ENCODE measurements at places on chromosomes 12 and 14.
A peak's percentile ranks its signal among the peaks of the same experiment; 100 is the strongest.

DNA sequence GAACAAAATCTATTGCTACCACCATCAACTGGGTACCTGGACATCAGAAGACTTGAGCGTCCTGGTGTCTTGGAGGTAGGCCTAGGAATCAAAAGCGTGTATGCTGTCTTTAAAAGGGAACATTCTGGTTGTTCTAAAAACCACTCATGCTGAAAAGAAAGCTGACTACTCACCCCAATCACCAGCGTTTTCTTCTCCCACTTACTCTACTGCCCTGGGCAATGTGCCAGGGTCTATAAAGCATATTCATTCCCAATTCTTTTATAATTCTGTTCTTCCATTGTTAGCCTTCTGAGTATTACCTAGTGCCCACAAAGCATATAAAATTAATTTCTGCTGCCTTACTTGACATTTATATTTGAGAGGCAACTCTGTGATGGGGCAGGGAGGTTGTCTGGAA lies 133.4 kb downstream of the KCNA5 start:
- no peak for DNase-seq

- DNase-seq = no peak
Observed at GRCh38 chr12:111519083-111519482, 80.0 kb downstream of the ATXN2 start.

DNA sequence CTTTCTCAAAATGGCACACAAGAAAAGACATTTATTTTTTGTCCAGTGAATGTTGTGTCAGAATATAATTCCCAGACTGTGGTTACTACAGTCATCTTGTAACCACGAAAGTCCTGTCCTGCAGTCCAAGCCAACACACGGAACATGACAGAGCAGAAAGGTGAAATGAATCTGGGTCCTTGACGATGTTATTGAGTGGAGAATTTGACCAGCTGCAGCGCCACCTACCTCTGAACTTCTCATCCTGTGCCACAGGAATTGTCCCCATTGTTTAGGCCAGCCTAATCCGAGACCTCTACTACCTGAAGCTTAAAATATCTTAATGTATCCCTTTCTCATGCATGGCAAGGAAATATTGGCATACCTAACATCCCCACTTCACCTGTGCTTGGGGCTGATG lies 64.1 kb upstream of the OTX2 start:
- DNase-seq = peak; percentile 88

DNA sequence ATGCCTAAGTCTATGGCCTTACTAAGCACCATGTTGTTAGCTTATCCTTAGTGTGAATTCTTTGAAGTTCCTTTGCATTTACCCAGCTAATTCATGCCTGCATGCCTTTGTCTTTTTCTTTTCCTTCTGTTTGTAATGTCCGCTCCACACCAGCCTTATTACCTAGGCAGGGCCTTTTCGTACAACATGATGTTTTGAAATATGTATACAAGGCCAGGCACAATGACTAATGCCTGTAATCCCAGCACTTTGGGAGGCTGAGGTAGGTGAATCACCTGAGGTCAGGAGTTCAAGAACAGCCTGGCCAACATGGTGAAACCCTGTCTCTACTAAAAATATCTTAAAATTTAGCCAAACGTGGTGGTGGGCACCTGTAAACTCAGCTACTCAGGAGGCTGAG lies 1636.5 kb upstream of the SEL1L start:
- no peak for DNase-seq

- DNase-seq = no peak
Observed at GRCh38 chr14:87540339-87540738, 452.6 kb downstream of the GALC start.

- no peak for DNase-seq
Observed at GRCh38 chr12:117521867-117522266, 160.4 kb upstream of the NOS1 start.

DNA sequence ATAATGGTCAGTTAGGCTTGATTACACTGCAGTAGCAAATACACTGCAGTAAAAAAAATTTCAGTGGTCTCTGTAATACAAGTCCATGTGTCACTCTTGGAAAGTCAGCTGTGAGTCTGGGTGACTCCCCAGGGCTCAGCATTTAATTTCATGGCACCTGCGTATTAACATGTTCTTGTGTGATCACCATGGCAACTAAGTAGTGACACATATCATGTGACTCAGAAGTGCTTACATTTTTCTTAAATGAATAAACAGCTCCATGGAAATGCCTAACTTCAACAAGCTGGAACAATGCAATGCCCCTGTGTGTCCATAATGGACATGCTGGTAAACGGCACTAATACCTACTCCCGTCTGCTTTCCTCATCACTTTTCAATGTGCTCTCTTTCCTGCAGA lies 88.5 kb upstream of the ANO4 start:
- no peak for DNase-seq

DNA sequence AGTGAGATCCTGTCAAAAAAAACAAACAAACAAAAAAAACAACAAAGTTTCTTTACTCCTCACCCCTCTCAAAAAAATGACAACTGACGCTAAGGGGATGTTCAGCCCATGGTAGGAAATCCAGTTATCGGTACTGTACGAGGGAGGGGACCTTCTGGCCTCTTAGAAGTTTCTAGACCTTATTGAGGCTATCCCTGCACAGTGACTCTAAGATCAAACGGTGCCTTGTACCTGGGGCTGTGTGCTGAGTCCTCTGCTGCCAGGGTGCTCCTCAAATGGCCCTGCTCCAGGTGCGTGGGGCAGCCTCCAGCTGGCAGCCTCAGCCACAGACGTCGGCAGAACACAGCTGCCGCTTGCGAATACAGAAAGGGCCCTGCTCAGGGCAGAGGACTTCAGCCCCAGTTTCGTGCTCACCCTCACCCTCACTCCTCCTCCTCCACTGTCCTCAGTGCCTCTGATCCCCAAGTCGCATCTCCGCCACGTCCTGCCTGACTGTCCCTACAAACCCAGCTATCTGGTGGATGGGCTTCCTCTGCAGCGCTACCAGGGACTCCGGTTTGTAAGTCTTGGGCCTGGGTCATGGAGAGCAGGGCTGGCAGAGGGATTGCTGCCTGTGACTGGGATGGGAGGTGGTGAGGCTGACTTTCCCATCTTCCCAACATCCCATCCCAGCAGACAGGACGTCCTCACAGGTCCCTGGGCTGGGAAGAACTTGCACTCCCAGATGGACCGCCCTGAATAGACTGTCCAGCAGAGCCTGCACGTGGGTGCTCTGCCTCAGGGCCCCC lies 90.9 kb downstream of the B4GALNT3 start:
- DNase-seq = no peak

DNA sequence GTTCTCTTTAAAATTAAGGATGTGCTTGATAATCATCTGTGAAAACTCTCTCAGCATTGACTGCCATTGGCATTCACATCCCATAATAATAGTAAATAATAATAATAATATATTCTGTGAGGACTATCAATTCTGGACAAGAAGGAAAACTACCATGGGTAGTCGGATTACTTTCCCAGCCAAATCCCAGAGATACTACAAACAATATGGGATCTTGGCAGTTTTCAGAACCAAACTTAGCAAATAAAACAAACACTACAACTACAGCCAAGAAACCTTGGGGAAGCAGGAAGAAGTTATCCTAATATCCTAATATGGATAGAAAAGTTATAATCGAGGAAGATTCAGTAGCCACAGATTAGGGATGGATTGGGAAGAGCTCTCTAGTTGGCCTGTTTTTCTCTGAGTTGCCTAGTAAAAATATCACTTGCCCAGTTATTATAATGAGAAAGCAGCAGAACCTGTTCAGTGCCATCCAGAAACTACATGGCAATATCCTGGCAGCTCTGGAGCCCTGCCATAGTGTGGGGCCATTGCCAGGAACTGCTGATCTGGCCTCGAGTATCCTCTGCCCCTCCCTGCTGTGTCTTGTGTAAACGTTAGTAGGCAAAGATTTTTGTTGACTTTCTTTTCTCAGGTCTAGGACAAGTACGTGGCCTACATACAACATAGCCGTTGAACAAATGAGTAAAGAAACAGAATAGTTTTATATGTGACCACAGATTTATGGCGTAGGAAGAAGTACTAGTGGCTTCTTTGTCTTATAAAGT lies 193.5 kb downstream of the SLC2A13 start:
- peak; percentile 6 for DNase-seq

- DNase-seq = no peak
Observed at GRCh38 chr12:46521145-46521544, 148.6 kb upstream of the SLC38A2 start.

DNA sequence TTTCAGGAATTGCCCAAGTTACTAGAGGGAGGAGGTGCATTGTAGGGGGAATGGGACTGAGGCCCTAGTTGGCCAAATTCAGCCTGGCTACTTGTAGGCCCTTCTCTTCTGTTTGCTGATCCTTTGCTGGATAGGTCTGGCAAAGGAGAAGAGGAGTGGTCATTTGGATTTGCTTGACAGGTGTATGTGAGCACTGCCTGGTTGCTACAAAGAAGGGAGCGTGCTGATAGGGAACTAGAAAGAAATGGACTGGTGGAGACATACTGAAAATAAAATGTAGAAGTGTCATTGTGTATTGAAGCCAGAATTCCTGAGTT lies 3.6 kb downstream of the PSMA6 start:
- no peak for DNase-seq

GRCh38 chr12:123712780-123713319 lies 697 bp downstream of the ATP6V0A2 start:
- DNase-seq = no peak

- DNase-seq = no peak
Observed at GRCh38 chr12:120642826-120643225, 2.4 kb downstream of the CABP1 start.

- peak; percentile 91 for DNase-seq
Observed at GRCh38 chr12:108457006-108457733, 57.9 kb upstream of the FICD start.

- peak; percentile 62 for DNase-seq
Observed at GRCh38 chr14:32473464-32473855, 144.4 kb downstream of the AKAP6 start.

GRCh38 chr12:115474539-115475353 lies 790.8 kb upstream of the TBX3 start:
- no peak for DNase-seq

DNA sequence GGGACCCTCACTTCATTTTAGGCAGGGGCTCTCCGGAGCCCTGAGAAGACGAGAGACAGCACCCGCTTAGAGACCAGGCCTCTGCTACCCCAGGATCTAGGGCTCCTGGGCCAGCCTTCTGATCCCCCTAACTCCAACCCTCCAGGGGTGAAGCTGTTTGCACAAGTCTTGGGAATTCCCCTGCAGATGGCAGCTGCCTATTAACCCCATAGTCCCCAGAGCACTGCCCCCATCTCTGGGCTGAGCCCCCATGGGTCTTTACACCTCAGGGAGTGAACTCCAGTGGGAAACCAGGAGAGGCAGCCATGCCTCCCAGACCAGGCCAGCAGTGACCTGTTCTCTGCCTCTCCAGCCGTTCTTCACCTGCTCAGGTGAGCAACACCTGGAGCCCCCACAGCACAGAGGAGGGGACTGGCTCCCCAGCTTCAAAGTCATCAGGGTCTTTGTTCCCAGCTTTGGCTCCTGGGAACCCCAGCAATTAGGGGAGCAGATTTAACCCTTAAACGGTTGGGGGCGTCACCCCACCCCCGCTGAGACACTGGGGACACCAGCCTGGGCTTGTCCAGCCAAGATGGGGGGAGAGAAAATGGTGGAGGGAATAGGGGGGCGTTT lies 2.3 kb downstream of the WNT10B start:
- peak; percentile 63 for DNase-seq

DNA sequence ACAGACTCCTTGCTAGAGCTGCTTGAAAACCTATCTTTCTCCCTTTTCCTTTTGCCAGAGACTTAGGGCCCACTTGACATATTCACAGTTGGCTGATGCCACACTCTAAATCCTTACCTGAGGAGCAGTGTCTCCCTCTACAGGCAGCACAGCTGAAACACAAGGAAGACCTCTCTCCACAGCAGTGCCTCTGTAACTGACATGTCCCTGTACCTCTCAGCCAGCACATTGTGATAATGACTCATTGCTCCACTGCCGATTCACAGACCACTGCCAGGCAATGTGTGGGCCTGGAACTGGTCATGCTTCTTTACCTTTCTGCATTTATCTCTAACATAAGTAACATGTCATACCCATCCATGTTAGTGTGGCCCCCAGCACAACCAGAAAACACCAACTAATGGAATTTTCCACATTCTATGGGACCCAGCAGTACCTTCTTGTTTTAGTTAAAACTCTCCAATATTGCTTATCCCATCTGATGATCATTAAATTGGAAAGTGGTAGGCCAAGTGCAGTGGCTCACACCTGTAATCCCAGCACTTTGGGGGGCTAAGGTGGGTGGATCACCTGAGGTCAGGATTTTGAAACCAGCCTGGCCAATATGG lies 56.5 kb downstream of the GTF2A1 start:
- peak; percentile 92 for DNase-seq

DNA sequence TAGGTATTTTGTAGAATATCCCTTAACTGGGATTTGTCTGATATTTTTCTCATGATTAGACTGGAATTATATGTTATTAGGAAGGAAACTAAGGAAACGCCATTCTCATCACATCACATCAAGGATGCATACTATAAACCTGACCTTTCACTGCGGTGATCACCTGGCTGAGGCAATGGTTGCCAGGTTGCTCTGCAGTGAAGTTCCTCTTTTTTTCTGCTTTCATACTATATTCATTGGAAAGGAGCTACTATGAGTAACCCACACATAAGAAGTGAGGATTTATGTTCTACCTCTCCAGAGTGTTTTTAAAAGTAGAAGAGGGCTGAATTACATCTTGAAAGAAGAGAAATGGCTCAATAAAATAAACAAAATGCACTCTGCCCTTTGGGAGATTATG lies 31.0 kb upstream of the GRIP1 start:
- no peak for DNase-seq

DNA sequence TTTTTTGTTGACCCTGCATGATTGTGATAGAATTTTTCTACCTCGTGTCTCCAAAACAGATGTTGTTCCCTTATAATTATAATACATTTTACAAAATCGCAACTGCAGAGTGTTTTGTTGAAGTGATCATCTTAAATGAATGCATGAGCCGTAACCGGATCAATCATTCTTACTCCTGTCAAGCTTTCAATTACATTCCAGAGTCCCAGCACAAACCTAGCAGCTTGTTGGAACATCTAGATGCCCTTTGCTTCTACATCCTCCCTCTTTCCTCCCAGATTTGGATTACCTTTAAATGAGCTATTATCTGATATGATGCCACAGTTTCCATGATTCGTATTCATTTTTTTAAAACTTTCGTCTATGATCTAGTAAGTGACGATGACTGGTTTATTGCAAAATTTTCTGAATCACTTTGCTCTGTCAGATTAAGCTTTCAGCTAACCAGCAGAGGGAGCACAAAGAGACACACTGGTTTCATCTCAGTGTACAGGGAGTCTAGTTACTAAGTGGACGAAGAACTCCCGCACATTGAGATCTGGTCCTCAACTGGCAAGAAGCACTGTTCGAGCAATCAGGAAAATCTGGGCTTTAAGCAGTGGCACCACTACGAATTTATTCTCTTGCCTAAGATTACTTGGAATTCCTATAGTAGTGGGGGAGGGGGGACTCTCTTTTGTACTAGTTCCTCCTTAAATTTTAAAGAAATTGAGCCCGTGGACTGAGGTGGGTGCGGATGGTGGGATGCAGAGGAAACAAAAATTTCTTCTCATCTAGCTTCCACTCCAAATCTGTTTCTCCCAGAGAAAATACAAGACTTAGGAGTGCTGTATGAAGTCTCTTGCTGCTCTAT lies 40.9 kb downstream of the TSHR start:
- DNase-seq = peak; percentile 60

- DNase-seq = no peak
Observed at GRCh38 chr14:87615047-87615446, 377.9 kb downstream of the GALC start.
